ENCODE measurements at places on chromosomes 6 and 20.

GRCh38 chr20:50015993-50016770, 33.4 kb downstream of the SNAI1 start:
- no peak for DNase-seq

- no peak for DNase-seq
Measured at GRCh38 chr20:61795669-61796630, 269.7 kb downstream of the TAF4 start.

GRCh38 chr20:20102716-20103258, 50.5 kb downstream of the CFAP61 start:
- DNase-seq, result no peak

- DNase-seq, result no peak
Measured at GRCh38 chr20:53763707-53764414, 170.2 kb upstream of the ZNF217 start.

GRCh38 chr20:25058051-25058846, at the start of gene ACSS1:
ACSS1 (minus strand) TSS chr20:25058139; CDS start chr20:25058102, 37 bp downstream.
- peak; percentile 69 for DNase-seq

DNA sequence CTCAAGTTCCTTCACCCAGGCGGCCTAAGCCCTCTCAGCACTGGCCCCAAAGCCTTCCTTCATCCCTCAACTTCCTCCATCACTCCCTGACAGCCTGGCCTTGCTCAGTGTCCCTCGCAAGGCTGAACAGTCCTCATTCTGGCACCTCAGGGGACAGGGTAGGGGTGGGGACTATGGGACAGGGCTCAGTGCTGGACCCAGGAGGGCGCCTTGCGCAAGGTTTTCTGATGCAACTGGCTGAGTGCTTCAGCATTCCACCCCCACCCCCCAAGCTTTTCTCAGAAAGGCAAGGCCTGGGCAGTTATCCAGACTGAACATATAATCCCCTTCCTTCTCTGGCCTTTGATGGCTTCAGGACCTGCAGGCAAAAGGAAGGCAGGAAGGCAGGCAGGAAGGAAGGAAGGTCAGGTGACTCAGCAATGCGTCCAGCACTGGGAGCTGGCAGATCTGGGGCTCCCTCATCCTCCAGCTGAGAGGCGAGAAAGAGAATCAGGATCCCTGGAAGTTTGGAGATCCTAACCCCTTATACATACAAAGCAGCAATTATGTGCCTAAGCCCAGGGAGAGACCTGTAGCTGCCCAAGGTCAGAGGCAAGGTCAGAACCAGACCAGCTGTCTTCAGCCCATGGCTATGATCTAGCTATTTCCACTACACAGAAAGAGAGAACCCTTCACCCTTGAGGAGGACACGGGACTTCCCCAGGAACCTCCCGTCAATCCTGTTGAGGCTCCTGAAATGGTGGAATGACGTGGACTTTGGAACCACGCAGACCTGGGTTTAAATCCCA, 8.6 kb upstream of the TRIB3 start:
- DNase-seq, result peak; percentile 97

DNA sequence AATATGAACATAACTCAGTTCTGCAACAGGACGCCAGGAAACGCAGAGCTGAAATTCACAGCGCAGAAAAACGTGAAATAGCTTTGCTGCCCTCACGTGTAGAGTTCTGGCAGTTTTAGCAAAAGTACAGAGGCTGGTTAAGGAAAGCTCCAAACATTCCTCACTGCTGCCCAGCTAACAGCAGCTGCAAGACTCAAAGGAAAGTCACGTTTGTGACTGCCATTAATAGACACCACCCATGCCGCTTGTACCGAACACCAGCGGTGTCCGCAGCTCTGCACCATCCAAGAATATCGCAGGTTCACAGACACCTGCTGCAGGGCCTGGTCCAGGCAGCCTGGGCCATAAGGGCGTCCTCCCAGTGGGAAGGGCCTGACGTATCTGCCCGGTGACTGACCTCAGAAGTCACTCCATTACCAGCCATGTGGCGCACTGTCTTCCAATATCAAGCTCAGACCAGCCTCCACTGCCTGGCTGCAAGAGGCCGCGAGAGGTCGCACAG, 61.4 kb downstream of the WDR27 start:
- no peak for DNase-seq

Data from right lobe of liver (tissue), 6 donors.